Activated CD4-positive, alpha-beta memory T cell treated with anti-CD3 and anti-CD28 coated beads for 36 hours (primary cell): ENCODE measurements at places on chromosomes 16 and 17. TPM values are rescaled to one million over a fixed set of nuclear protein-coding genes. Genes with fewer than 3 reads are reported as not detected.

- peaks cover 15% of the 10 kb centered on the region for H3K4me1 ChIP-seq
- H3K4me3 ChIP-seq, result no peak overlapping the region
- no peaks in the 10 kb centered on the region for H3K36me3 ChIP-seq
- H3K27me3 ChIP-seq, result peaks cover 30% of the 10 kb centered on the region
Observed at GRCh38 chr16:57341441-57342303, 16.9 kb upstream of the CCL22 start.

GRCh38 chr17:63247706-63248105 lies 198.4 kb downstream of the CYB561 start:
- H3K36me3 ChIP-seq, result no peaks in the 10 kb centered on the region
- H3K27me3 ChIP-seq, result no peaks in the 10 kb centered on the region
- no peaks in the 10 kb centered on the region for H3K4me1 ChIP-seq
- H3K4me3 ChIP-seq, result no peak overlapping the region

GRCh38 chr16:165539-166374 lies at the start of gene HBM:
HBM (plus strand) TSS chr16:165978; CDS start chr16:165998, 20 bp downstream.
- peaks cover 5% of the 10 kb centered on the region for H3K4me1 ChIP-seq
- peaks cover 59% of the 10 kb centered on the region for H3K27me3 ChIP-seq
- H3K27ac ChIP-seq, result no peak within 1 kb of the TSS

GRCh38 chr17:70622368-70623260 lies 453.3 kb downstream of the KCNJ2 start:
- H3K36me3 ChIP-seq, result no peaks in the 10 kb centered on the region
- H3K27me3 ChIP-seq, result no peaks in the 10 kb centered on the region
- no peak overlapping the region for H3K4me3 ChIP-seq
- no peaks in the 10 kb centered on the region for H3K4me1 ChIP-seq
- no peak overlapping the region for H3K27ac ChIP-seq

GRCh38 chr17:6172642-6173330 lies 102.6 kb downstream of the WSCD1 start:
- H3K4me1 ChIP-seq, result no peaks in the 10 kb centered on the region
- DNase-seq, result no peak
- H3K4me3 ChIP-seq, result no peak overlapping the region
- H3K36me3 ChIP-seq, result no peaks in the 10 kb centered on the region

TBC1D3C gene
- not detected for total RNA-seq

GRCh38 chr17:59425085-59425931 lies 93.9 kb downstream of the YPEL2 start:
- no peaks in the 10 kb centered on the region for H3K27me3 ChIP-seq
- DNase-seq, result no peak
- no peaks in the 10 kb centered on the region for H3K36me3 ChIP-seq
- no peak overlapping the region for H3K4me3 ChIP-seq
- no peak overlapping the region for H3K27ac ChIP-seq

CTRB2 gene
- not detected for total RNA-seq

GRCh38 chr16:88983165-88983564 lies 6.2 kb upstream of the CBFA2T3 start:
- no peak overlapping the region for H3K4me3 ChIP-seq
- H3K4me1 ChIP-seq, result no peaks in the 10 kb centered on the region
- no peak overlapping the region for H3K27ac ChIP-seq
- no peaks in the 10 kb centered on the region for H3K36me3 ChIP-seq
- peaks cover 4% of the 10 kb centered on the region for H3K27me3 ChIP-seq

KCTD2 gene
- total RNA-seq, result 23.3 TPM
